ENCODE measurements at places on chromosomes 13 and 19. TPM values are rescaled to one million over a fixed set of nuclear protein-coding genes. Genes with fewer than 3 reads are reported as not detected.

Gene IFNL1
- total RNA-seq = not detected

Gene MTIF3
- total RNA-seq = 60.4 TPM

Gene NKPD1
- 0.06 TPM for total RNA-seq

Gene INSL3
- not detected for total RNA-seq

Gene CEP89
- total RNA-seq = 9.8 TPM

Gene RNF17
- not detected for total RNA-seq

Gene CCDC169
- 4.4 TPM for total RNA-seq

Gene PDS5B
- total RNA-seq = 25.5 TPM

Gene CGB3
- total RNA-seq = not detected

Gene ERCC1
- total RNA-seq = 133 TPM

Gene TEX26
- not detected for total RNA-seq

Gene KIR2DL4
- total RNA-seq = not detected

Gene POSTN
- 471 TPM for total RNA-seq

Gene MIA
- total RNA-seq = not detected

Gene PDX1
- total RNA-seq = not detected

Gene RASIP1
- 1.1 TPM for total RNA-seq

Gene NALCN
- total RNA-seq = 13.6 TPM

Gene RNF225
- total RNA-seq = 0.12 TPM

Gene ELANE
- 0.12 TPM for total RNA-seq

Gene PTGIR
- 62.9 TPM for total RNA-seq

Gene CEACAM21
- not detected for total RNA-seq

Gene BRME1
- 0.87 TPM for total RNA-seq

Gene SRRM5
- total RNA-seq = not detected

Gene MYO1F
- 0.19 TPM for total RNA-seq

Gene DDA1
- total RNA-seq = 39.7 TPM

Gene CCDC70
- not detected for total RNA-seq

Gene BSG
- total RNA-seq = 316 TPM

Gene ZNF573
- total RNA-seq = 5.4 TPM

Gene RAB11B
- total RNA-seq = 63.0 TPM

Gene TNNI3
- not detected for total RNA-seq

Gene PSG6
- not detected for total RNA-seq

Gene ZNF99
- not detected for total RNA-seq

Gene SEMA6B
- total RNA-seq = 1.3 TPM

Gene PALM
- 5.8 TPM for total RNA-seq

Gene TEX29
- total RNA-seq = 0.12 TPM

Gene HNRNPA1L2
- 3.8 TPM for total RNA-seq

Gene ELSPBP1
- total RNA-seq = not detected

Gene CYSLTR2
- not detected for total RNA-seq

Gene GRK1
- total RNA-seq = not detected

Gene FBXO46
- 2.8 TPM for total RNA-seq

Gene DCLK1
- 35.6 TPM for total RNA-seq

Gene PLPP2
- total RNA-seq = 0.53 TPM

Gene SELENOV
- total RNA-seq = not detected

Gene SHISA2
- under 0.01 TPM for total RNA-seq

Gene KRTDAP
- not detected for total RNA-seq

Gene SLC27A5
- 12.5 TPM for total RNA-seq

All from aortic smooth muscle cell (primary cell).